ENCODE measurements at places on chromosomes 2 and 18. TPM values are rescaled to one million over a fixed set of nuclear protein-coding genes. Genes with fewer than 3 reads are reported as not detected.

The ASIC4 gene
- not detected for total RNA-seq

- DNase-seq: peak; percentile 36
Measured at GRCh38 chr2:236879416-236879963, 206.2 kb upstream of the COPS8 start.

- DNase-seq: no peak
Measured at GRCh38 chr18:23223641-23224040, 88.4 kb downstream of the CABLES1 start.

The PLB1 gene
- 21.6 TPM for total RNA-seq

GRCh38 chr2:131055169-131056065 is 37.8 kb downstream of the FAM168B start:
- peak; percentile 63 for DNase-seq

DNA sequence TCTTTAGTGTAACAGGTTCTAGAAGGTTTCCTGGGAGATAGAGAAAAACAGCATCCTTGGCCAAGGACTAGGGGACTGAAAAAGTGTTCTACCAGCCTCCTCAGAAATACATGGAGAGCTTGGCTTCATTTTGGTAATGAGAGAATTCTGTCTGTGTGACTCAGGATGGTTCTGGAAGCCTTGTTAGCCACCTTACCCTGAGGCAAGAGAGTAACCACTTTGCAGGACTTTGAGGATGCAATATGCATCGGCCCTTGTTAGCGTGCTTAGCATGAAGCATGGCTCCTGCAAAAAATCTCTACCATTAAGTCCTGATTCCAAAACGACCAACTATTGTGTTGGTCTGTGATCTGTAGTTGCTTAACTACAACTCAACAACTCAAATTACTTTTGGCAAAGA is 79.8 kb downstream of the C1QL2 start:
- no peak for DNase-seq

DNA sequence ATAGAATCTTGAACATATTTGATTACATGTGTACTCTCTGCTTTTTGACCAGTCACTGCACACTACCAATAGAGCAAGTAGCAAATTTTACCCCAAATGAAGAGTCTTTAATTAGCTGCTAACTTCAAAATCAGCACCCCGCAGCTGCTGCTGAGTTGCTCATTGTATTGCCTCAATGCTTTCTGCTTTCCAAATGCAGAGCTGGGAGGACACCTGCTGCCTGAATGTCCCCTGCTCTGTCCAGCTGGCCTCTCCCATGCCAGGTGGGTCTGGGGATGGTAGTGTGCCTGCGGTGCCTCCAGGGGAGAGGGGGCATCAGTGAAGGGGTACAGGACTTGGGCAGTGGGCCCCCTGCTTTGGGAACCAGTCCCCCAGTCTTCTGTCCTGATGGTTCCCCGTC is 184.8 kb downstream of the PRKCE start:
- no peak for DNase-seq

The TXNL1 gene
- 23.7 TPM for total RNA-seq

DNA sequence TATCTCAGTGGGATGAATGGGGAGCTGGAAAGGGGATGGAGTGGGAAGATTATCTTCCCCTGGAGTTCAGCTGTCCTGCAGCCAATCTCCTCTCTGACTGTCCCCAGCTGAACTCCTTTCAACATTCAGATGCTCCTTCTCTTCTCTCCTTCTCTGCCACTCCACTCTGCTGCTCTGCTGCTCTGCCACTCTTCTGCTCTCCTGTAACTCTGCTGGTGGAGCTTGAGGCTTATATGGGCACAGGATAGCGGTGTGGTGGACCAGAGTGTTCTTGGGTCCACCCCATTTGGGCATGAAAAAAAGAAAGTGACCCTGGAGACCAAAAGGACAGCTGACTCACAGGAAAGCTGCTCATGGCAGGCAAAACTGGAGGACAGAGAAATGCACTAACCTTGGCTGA is 26.6 kb downstream of the FAHD2B start:
- DNase-seq: no peak

DNA sequence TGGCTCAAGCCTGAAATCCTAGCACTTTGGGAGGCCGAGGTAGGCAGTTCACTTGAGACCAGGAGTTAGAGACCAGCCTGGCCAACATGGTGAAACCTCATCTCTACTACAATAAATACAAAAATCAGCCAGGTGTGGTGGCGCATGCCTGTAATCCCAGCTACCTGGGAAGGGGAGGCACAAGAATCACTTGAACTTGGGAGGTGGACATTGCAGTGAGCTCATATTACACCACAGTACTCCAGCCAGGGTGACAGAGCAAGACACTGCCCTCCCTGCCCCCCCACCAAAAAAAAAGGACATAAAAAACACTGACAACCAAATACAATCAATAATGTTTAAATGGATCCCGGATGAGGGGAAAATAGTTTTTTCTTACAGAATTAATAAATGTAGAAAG is 7.8 kb downstream of the TIA1 start:
- DNase-seq: no peak

- DNase-seq: no peak
Measured at GRCh38 chr18:8868779-8869415, 163.5 kb downstream of the MTCL1 start.

The PTMA gene
- total RNA-seq: 1,055 TPM

The IL36A gene
- not detected for total RNA-seq

GRCh38 chr2:147644491-147644890 is 200.3 kb upstream of the ACVR2A start:
- DNase-seq: no peak

DNA sequence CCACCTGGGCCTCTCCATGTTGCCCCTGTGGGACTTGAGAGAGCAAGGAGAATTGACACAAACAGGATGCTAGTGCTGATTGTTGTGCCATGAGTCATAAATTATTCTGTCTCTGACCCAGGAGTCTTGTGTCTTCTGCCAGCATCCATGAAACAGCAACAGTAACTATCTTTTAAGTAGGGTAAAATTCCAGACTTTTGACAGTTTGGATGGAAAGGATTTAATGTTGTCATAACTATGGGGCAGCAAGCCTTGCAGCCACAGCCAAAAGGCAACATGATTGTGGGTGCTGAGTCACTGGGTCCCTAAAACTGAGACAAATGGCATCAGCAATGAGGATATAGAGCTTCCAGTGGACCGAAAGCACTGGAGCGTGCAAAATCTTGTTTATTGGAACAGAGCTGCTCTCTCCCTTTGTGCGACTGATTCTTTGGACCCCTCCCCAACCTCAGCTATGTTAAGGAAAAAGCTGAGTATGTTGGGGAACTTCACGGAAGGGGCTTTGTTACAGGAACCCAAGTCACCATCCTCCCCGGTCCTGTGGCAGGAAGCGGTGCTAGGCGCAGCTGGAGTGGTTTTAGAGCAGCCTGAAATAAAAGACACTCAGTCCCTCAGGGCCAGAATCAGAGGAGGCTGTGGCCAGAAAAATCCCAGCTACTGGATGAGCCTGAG is 9.6 kb upstream of the ITPRIPL1 start:
- no peak for DNase-seq

The SIGLEC15 gene
- 0.57 TPM for total RNA-seq

GRCh38 chr18:48835745-48836170 is 115.0 kb downstream of the SMAD7 start:
- no peak for DNase-seq

DNA sequence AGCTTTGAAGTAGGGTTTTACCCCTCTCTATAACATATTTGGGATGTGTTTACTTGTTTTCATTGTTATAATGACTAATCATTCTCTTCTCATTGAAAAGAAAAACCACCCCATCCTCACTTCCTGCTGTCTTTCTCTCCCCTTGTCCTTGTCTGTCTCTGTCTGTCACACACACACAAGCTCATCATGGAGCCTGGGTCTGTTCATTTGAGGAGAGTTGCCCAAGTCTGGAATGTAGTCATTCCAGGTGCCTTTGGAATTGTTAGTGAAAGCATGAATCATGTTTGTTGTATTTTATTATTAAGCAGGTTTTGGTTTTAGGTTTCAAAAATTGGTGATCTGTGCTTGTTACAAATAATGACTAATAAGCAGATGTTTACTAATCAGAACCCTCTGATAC is 133.5 kb upstream of the IL1R2 start:
- DNase-seq: no peak

- no peak for DNase-seq
Measured at GRCh38 chr18:40930211-40930882, 1024.7 kb upstream of the PIK3C3 start.

DNA sequence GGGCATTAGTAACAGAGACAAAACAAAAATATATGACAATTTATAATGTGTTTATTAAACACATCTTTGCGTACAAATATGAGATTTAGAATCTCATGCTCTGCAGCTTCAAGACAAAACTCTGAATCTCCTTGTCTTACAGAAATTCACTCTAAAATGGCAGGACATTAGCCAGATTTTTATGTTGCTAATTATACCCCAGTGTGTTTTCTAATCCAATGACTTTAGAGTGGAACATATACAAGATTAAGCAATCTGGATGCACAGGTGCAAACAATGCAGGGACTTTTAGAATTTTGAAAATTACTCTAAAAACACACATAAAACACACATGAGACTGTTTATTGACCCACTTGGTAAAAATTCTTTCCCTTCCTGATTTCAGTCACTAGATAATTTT is 85.9 kb downstream of the CALCRL start:
- DNase-seq: no peak

The FAM237A gene
- total RNA-seq: not detected

DNA sequence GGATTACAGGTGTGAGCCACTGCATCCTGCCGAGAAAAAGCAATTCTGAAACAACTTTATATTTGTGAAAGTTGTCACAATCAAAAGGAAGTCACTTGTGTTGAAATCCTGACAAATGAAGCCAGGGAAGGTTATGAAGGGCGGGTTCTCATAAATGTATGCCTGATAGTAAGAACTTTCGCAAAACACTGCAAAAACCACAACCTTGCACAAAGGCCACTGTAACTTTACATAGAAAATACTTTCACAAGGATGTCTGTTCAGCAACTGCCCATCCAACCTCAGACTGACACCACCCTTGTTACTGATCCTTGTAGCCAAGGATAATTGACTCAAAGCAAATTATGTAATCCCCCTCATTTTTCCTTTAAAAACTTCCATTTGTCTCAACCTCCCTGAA is 90.6 kb downstream of the SLC4A3 start:
- DNase-seq: no peak

- no peak for DNase-seq
Measured at GRCh38 chr18:75206452-75207309, 2.3 kb downstream of the PTGR3 start.

- no peak for DNase-seq
Measured at GRCh38 chr2:187920511-187920910, 366.3 kb upstream of the TFPI start.

DNA sequence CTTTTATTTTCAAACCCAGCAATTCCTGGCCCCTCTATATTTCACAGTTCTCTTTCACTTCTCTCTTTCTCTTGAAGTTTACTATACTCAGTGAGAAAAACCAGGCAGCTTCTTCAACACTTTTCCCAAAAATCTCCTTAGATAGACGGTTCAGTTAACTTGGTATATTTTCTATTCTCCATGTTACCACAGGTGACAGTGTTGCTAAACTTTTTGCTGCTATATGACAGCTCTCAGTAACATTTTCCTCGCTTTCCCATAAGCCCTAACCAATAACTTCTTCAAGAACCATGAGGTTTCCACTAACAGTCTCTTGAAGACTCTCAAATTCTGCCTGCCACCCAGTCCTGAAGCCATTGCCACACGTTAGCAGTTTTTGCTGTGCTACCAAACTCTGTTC is 45.8 kb downstream of the CYBRD1 start:
- DNase-seq: no peak

The M1AP gene
- total RNA-seq: not detected

- no peak for DNase-seq
Measured at GRCh38 chr18:68763083-68763482, 34.8 kb upstream of the CCDC102B start.

DNA sequence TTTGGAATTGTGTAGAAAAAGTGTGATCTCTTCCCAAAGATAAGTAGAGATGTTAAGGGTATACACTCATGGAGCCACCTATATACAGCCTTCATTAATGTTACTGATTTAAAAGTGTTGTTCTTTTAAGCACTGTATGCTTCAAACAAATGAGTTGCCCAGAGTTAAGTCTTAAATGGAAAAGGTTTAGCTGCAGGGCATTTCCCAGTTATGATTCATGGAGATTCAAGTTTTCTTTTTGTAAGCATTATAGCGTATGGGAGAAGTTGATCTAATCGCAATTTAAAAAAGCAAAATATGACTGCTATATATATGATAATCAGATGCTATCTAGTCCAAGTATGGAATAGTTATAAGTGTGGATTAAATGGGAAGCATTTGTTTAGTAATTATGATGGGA is 4.8 kb downstream of the PDK1 start:
- no peak for DNase-seq

GRCh38 chr2:17959356-17959755 is 80.9 kb downstream of the KCNS3 start:
- no peak for DNase-seq

- DNase-seq: no peak
Measured at GRCh38 chr2:121455446-121455845, 75.2 kb upstream of the RNU4ATAC start.

DNA sequence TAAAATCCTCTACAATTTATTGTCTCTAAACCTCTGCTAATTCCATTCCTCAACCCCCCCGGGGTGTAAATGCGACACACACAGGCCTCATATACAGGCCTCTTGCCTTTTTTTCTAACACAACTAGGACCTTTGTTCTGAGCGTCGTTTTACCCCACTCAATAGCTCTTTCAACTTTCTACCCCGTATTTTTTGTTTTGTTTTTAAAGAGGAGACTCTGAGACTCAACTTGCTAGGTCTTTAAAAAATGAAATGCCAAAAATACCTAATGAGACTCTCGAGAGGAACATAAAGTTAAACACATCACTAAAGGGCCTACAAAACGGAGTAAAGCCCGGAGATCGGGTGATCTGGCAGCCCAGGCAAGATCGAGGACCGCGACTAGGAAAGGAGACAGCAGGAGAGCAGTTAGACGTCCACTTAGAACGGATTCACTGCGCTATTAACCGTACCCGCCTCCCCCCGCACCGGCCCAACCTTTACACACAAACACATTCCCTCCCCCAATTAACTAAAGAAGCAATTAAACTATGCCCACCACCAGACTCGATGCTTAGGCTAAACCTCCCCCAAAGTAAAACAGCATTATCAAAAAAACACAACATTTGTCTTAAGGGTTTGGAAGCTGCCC is 1.7 kb downstream of the TRIP12 start:
- no peak for DNase-seq

- DNase-seq: no peak
Measured at GRCh38 chr2:18268400-18268799, 292.1 kb downstream of the RDH14 start.

DNA sequence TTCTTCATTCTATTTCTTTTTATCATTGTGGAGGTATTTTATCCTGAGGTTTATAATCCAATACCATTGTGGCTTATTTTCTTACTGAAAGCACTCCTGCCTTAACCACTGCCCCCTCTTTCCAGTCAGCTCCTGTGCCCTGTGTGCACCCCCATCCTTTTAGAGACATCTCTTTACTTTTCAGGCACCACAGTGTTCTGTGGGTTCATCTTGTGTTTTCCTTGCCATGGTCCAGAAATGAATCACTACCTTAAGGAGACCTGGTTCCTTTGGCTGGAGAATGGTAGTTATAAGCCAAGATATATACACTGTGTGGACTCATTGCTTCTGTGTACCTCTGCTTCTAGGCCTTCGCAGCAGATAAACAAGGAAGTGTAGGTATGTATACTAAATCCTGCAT is 278.3 kb downstream of the PTGR3 start:
- DNase-seq: no peak
